CD4-positive, alpha-beta memory T cell (primary cell): ENCODE measurements at places on chromosomes 1 and 21. TPM values are rescaled to one million over a fixed set of nuclear protein-coding genes. Genes with fewer than 3 reads are reported as not detected.
A peak's percentile ranks its signal among the peaks of the same experiment; 100 is the strongest.

The HORMAD1 gene
- total RNA-seq: not detected

The TTC22 gene
- 18.6 TPM for total RNA-seq

The OVAAL gene
- not detected for total RNA-seq

The GIPC2 gene
- total RNA-seq: 0.52 TPM

The ARMH1 gene
- total RNA-seq: 74.5 TPM

DNA sequence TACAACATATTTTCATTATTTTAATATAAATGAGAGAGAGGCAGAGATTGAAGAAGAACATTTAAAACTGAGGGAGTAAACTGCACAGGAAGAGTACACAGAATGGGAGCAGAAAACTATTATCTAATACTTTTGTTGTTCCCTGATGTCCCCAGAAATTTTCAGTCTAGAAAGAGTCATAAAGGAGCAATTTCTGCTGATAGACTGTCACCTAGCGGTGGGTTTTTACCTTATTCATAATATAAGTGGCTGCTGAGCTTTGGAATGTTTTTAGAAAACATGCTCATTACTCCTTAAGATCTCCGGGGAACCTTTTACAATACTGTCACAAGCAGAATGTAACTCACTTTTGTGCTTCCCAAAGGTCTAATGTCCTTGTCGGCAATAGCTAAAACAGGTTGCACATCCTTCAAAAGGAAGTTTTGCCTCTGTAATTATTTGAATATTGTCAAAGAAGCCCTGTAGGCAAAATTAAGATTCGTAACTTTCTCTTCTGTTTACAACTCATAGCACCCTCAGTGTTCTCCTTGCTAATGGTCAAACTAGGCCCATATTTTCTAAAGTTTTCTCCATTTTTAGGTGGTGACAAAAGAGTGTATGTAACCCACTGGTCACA, 4.9 kb upstream of the NPL start:
- H3K27ac ChIP-seq: no peak overlapping the region
- no peaks in the 10 kb centered on the region for H3K27me3 ChIP-seq
- H3K4me3 ChIP-seq: no peak overlapping the region
- peak; percentile 48 for DNase-seq
- H3K4me1 ChIP-seq: peaks cover 8% of the 10 kb centered on the region

DNA sequence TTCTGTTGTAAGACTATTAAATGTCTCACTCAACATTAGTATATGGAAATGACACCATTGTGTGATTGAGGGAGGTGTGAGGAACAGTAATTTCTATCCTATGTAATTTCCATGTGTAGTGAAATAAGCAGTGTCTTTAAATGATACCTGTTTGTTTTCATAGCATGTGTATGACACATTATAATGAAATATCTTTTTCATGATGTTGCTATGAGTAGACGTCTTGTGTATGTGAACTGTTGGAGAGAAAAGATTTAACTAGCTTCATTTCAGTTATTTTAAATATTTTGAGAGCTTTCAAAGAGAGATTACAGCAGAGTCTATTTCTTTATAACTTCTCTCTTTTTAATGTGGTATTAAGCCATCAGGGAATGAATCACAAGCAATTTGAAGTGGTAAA, 71.5 kb upstream of the QSOX1 start:
- H3K27ac ChIP-seq: no peak overlapping the region
- no peaks in the 10 kb centered on the region for H3K27me3 ChIP-seq
- no peaks in the 10 kb centered on the region for H3K4me1 ChIP-seq
- H3K4me3 ChIP-seq: no peak overlapping the region
- H3K36me3 ChIP-seq: peaks cover 9% of the 10 kb centered on the region
- no peak for DNase-seq

DNA sequence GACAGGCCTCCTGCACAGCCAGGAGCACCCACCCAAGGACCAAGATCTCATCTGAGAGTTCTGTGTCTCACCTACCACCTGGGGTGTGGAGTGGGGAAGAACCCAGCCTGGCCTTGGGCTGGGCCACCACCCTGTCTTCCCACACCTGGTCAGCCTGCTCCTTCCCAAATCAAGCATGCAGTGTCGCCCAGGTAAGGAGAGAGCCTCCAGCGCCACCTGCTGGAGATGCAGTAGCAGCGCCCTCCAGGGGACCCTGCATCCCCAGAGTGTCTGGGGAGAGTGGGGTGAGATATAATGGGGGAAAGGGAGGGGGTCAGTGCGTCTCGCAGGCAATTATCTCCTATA, 32.3 kb downstream of the KIAA2013 start:
- H3K4me3 ChIP-seq: no peak overlapping the region
- DNase-seq: peak; percentile 58
- H3K27me3 ChIP-seq: peaks cover 12% of the 10 kb centered on the region
- H3K27ac ChIP-seq: no peak overlapping the region

GRCh38 chr1:72431810-72432209, 149.5 kb upstream of the NEGR1 start:
- H3K4me3 ChIP-seq: no peak overlapping the region
- no peak overlapping the region for H3K27ac ChIP-seq
- DNase-seq: no peak
- no peaks in the 10 kb centered on the region for H3K36me3 ChIP-seq
- H3K4me1 ChIP-seq: no peaks in the 10 kb centered on the region

DNA sequence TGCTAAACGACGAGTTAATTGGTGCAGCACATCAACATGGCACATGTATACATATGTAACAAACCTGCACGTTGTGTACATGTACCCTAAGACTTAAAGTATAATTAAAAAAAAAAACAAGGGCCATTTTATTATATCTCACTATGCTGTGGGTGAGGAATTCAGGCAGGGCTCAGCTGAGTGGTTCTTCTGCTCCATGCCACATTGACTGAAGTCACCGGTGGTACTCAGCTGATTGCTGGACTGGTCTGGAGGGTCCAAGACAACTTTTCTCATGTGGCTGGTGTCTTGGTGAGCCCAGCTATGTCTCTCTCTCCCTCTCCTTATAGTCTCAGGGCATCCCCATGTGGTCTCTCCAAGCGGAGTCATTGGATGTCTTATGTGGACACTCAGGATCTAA, 275.0 kb downstream of the GRIK3 start:
- no peaks in the 10 kb centered on the region for H3K4me1 ChIP-seq
- no peak for DNase-seq
- no peak overlapping the region for H3K4me3 ChIP-seq
- no peak overlapping the region for H3K27ac ChIP-seq

DNA sequence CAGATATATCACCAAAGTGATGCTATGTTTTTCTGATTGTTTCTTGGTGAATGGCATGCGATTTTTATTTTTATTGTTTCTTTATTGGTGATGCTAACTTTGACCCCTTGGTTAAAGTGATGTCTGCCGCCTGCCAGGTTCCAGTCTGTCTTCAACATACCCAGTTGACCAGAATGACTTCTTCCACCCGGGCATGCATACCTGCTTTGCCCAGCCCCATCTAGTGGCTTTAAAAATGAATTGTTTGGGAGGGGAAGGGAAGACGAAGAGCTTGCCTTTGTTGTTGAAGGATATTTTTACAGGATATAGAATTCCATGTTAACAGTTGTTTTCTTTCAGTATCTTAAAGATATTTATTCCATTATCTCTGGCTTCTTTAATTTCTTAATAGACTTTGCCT, 65.1 kb downstream of the ATG4C start:
- H3K27me3 ChIP-seq: no peaks in the 10 kb centered on the region
- H3K4me3 ChIP-seq: no peak overlapping the region
- H3K36me3 ChIP-seq: no peaks in the 10 kb centered on the region
- no peaks in the 10 kb centered on the region for H3K4me1 ChIP-seq
- DNase-seq: no peak

DNA sequence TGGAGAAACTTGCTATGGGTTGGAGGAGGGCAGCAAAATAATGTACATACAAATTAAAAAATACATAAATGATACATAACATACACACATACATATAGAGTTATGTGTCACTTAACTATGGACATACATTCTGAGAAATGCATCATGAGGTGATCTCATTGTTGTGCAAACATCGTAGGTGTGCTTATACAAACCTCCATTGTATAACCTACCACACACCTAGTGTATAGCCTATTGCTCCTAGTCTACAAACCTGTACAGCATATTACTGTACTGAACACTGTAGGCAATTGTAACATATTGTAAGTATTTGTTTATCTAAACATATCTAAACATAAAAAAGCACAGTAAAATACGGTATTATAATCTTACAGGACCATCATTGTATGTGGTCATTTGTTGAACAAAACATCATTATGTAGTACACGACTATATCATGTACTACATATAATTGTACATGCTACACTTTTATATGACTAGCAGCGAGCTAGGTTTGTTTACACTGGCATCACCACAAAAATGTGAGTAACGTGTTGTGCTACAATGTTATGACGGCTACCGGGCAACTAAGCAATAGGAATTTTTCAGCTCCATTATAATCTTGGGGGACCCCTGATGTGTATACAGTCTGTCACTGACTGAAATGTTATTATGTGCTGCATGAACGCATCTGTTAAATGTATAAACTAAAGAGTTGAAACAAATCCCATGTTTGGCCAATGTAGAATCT, 35.5 kb downstream of the ITGB3BP start:
- no peak for DNase-seq
- H3K4me3 ChIP-seq: no peak overlapping the region
- H3K27ac ChIP-seq: no peak overlapping the region
- H3K4me1 ChIP-seq: no peaks in the 10 kb centered on the region
- H3K36me3 ChIP-seq: no peaks in the 10 kb centered on the region

DNA sequence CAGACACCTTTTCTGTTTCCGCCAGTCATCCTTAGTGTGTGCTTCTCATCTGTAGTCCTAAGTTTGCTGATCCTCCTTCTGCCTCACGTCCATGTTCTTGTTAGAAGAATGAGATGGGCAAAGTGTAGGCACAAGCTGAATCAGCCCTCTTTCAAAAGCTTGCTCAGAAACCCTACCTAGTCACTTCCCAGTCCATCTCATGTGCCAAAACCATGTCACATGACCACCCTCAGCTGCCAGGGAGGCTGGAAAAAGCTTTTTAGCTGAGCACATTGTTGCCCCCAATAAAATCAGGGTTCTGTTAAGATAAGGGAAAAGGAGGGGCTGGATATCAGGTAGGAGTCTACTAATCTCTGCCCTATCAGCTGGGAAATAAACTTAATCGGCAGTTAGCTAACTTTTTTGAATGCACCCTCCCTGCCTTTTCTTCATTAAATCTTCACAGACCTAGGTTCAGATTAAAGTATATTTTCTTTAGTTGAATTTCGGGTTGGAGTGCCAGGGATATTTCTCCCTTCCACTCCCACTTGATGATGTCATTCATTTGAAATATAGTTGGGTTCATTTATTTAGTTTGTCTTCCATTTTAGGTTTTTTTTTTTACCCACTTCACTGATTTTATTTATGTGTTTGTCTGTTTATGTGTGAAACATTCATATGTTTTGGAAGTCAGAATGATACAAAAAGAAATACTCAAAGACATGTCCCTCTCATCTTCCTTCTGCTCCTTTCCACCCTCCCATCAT, 129.2 kb downstream of the ROR1 start:
- H3K4me1 ChIP-seq: no peaks in the 10 kb centered on the region
- H3K36me3 ChIP-seq: no peaks in the 10 kb centered on the region
- H3K4me3 ChIP-seq: no peak overlapping the region
- no peaks in the 10 kb centered on the region for H3K27me3 ChIP-seq

DNA sequence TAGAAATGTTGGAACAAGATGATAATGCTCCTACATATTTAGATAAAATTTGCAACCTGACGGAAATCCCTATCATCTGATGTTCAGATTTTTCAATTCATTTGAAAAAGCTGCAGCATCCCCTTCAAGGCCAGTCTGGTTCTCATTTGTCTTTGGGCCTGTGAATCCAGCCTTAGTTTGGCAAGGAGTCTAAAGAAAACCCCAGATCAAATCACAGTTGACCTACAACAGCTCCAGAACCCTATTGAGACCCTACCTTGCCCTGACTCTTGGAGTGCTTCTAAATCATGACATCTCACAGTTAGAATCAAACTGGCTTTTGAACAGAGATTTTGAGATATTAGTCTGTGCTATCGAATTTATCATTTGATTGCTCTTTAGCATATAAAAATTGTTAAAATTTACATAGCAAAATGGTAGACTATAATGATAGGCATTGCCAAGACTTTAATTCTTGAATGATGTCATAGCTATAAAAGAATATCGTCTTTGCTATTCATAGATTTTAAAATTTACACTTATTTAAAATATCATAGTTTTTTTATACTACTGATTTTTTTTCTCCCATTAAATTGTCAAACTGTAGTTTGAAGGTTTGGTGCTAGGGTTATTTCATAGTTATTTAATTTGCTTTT, 2.2 kb downstream of the PPP2R5A start:
- H3K27ac ChIP-seq: peak overlapping the region; percentile 92
- H3K36me3 ChIP-seq: no peaks in the 10 kb centered on the region
- H3K27me3 ChIP-seq: no peaks in the 10 kb centered on the region
- H3K4me1 ChIP-seq: peaks cover 58% of the 10 kb centered on the region
- no peak for DNase-seq
- peak overlapping the region; percentile 85 for H3K4me3 ChIP-seq

DNA sequence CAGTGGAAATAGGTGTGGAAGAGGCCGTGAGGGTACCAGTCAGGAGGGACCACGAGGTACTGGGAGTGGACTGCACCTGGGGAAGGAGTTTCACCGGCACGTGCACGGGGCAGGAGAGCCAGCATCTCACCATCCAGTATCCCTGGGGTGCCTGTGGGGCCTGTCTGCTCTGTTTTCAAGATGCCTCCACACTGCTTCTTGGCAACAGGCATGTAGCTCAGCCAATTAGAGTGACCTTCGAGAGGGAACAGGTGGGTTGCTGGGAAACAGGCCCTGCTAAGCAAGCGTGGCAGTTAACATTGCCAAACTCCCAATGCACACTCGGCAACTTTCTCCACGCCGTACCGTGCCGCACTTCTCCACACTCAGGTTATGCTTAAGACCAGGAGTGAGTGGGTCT, 17.7 kb downstream of the KCNC4 start:
- H3K27me3 ChIP-seq: no peaks in the 10 kb centered on the region
- H3K27ac ChIP-seq: no peak overlapping the region
- no peak overlapping the region for H3K4me3 ChIP-seq
- no peaks in the 10 kb centered on the region for H3K4me1 ChIP-seq

DNA sequence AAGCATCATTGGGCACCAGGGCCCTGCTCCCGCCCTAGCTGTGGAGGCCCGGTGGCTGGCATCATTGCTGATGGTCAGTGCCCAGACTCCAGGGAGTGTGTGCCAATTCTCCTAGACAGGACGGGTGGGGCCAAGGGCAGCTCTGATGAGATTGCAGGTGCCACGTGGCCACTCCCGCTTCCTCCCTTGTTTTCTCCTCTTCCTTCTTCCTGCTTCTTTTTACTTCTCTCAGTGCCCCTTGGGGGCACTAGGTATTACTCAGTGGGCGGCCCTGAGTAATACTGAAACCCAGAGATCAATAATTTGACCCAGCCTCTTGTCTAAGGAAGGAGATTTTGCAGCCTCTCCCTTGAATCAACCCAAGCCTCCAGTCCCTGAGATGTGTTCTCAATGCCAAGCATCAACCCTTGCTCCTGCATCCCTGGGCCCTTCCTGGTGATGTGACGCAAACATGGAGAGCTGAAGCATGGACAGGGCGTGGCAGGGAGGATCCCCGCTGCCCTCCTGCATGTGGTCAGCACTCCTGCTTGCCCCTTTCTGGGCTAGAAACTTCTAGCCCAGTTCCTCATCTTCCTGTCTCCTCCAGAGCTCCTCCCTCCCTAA, 32.4 kb downstream of the CDK18 start:
- no peaks in the 10 kb centered on the region for H3K36me3 ChIP-seq
- H3K27ac ChIP-seq: no peak overlapping the region
- no peak overlapping the region for H3K4me3 ChIP-seq
- H3K27me3 ChIP-seq: no peaks in the 10 kb centered on the region
